ENCODE measurements at places on chromosomes 1 and 21. TPM values are rescaled to one million over a fixed set of nuclear protein-coding genes. Genes with fewer than 3 reads are reported as not detected.
A peak's percentile ranks its signal among the peaks of the same experiment; 100 is the strongest.

DNA sequence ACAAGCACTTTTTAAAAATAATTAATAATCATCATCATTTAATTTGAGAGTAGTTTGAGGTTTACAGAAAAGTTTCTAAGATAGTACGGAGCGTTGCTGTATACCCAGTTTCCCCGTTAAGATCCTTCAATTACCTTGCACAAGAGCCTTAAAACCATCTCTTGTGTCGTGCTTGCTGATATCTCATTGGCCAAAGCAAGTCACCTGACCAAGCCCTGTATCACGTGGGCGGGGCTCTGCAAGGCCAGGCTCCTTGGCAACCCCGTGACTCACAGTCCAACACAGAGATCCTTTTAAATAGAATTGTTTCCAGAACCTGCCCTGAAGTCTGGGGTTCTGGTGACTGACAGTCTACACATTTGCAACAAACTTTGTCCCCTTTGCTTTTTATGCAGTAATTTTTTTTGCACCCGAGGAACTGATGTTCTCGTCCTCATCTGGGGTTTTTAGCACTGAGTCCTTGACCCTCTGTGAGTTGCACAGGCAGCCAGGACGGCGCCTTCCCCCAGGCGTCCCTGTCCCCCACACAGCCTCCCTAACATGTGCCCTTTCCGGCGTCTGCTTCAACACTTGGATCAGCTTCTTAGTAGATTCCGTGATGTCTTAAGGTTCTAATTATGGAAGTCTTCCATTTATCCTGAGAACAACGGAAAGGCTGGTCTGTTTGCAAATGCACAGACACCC is 183.3 kb upstream of the TMEM51 start:
- peak; percentile 75 for DNase-seq

Gene TDRD10
- polyA plus RNA-seq, result 1.8 TPM

DNA sequence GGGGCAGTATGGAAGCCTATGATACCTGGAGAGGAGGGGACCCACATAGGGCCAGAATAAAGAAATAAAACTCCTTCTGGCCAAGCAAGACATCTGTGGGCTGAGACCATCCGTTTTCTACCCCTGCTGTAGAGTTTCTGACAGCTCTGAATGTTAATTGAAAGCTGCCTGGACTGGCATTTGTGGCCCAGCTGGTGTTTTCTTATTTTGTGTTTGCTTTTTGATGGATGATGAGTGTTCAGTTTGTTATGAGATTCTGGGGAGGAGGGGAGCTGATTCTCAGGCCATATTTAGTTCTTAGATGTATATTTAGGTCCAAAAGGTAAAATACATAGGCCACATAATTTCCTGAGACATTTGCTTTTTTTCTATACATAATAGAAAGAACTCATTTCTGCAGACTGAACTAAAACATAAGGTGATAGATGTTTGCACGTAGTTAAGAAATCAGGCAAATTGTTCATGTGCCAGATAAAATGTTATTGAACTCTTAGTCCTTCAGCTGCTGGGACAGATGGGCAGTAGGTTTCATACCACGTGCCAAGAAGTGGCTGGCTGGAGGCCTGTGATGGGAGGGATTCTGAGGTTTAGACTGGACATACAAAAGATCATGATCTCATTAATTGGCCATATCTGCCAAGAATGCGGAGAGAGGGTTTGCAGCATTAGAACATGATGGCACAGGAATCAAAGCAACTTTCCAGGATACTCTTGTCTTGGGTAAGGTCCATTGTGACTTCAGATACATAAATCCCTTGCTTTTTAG is 54.1 kb downstream of the DSCAM start:
- DNase-seq, result no peak

DNA sequence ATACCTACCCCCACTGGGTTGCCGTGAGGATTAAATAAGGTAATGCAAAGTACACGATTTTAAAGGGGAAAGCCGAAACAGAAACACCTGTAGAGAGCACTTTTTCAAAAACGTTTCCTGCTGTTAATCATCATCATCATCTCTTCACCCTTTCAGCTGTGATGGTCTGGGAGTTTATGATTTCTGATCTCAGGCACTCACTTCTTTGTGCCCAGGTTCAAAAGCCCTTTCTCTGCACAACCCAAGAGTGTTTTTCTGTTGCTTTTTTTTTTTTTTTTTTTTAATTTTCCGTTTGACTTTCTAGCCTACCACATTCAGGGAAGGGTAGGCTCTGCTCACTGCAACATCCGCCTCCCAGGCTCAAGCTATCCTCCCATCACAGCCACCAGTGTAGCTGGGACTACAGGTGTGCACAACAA is 936 bp upstream of the UBXN11 start:
- no peak for DNase-seq

Gene TSPEAR
- 0.55 TPM for polyA plus RNA-seq

DNA sequence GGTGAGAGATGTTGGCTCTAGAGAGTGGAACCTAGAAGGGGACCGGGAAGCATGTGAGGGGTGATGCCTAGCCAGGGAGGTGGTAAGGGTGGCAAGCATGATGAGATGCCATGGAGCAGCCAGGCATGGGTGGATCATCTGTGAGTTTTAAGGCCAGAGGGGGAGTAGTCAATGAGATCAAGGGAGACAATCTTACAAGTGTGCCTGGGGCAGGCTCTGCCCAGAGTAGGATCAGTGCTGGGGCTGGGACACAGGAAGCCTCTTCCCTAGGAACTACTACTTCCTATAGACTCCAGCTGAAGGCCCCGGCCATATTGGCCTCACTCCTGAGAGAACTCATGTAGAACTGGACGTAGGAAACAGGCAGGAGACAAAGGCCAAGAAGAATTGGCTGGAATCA is 192.4 kb upstream of the CSF3R start:
- DNase-seq, result no peak

Gene POTED
- polyA plus RNA-seq, result not detected

- no peak for DNase-seq
Observed at GRCh38 chr1:12177999-12178441, 11.2 kb downstream of the TNFRSF1B start.

Gene RGS7
- polyA plus RNA-seq, result 2.1 TPM

DNA sequence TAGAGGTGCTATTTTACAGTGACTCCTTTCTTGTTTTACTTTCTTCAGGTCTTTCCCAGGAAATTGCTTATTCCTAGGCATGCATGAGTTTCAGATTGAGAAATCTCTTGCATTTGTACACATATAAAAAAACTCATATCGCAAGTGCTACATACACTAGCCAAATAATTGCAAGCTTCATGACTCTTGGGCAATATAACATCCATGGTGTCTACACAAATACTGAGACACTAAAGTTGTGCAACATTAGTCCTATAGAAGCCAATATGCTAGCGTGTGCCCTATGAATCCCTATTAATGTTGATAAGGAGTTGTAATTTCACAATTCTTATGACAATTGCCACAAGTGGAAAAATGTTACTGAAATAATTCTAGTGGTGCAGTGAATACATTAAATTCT is 591.0 kb downstream of the ADGRL2 start:
- no peak for DNase-seq

GRCh38 chr1:111594306-111594693 is 25.3 kb upstream of the RAP1A start:
- no peak for DNase-seq

DNA sequence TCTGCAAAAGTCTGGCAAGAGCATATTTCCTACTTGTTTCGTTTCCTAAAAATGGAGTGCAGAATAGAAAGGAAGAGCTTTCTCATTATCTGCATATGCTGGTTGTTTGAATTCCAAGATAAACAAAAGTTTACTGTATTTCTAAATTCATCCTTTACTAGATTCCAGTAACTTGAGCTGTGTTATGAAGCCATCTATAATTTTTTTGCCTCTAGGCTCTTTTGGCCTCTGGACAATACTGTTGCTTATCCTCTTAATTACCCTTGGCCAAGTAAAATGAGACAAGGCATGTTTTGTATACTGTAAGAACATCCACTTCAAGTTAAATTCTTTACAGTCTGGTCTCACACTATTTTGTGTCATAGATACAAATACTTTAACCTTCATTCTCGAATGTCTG is 45.6 kb upstream of the HFM1 start:
- no peak for DNase-seq

- no peak for DNase-seq
Observed at GRCh38 chr1:188817814-188818213, 1659.8 kb downstream of the BRINP3 start.

Gene RIMS3
- 6.9 TPM for polyA plus RNA-seq

GRCh38 chr1:154682254-154682653 is 74.3 kb upstream of the ADAR start:
- no peak for DNase-seq

Gene TINAGL1
- 37.7 TPM for polyA plus RNA-seq

DNA sequence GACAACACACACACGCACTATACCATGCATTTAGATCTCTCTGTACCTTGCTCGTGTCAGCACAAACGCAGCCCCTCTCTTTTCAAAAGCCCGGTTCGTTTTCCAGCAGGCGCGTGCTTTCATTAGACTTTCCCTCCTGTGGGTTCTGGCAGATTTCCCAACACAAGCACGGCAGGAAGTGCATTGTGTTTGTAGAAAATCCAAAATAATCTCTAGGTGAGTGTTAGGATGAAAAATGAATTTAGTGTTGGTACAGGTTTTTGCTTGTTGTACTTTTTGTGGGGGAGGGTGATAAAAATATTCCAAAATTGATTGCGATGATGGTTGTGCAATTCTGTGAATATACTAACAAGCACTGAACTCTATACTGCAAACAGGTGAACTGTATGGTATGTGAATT is 54.1 kb upstream of the POFUT2 start:
- DNase-seq, result no peak

DNA sequence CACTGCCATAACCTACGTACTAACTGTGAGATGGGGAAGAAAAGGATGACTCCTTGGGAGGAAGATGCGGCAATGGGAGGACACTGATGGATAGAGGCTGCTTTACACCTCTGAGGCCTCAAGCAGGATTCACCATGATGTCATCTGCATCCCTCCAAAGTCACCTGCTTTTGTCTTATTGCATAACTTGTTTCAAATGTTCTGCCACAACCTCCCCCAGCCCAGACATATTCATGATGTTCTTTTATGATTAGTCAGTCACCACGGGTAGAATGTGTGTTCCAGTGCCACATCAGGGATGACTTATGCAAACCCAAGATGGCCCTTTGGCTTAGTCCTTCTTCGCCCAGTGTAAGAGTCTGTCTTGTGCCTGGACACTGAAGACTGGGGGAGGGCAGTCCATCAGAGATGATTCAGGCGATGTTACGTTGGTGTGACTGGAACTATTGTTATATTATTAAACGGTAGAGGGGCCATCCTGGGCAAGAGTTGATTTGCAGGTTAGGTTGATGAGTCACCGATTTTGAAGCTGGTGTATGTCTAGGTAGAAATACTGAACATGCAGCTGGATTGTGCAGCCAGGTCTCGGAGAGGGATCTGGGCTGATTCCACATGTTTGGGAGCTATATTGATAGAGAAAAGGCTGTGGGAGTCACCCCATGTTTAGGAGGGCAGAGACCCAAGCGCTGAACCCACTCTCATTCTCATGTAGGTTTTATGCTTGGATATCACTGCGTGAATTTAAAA is 32.6 kb downstream of the RYR2 start:
- no peak for DNase-seq

DNA sequence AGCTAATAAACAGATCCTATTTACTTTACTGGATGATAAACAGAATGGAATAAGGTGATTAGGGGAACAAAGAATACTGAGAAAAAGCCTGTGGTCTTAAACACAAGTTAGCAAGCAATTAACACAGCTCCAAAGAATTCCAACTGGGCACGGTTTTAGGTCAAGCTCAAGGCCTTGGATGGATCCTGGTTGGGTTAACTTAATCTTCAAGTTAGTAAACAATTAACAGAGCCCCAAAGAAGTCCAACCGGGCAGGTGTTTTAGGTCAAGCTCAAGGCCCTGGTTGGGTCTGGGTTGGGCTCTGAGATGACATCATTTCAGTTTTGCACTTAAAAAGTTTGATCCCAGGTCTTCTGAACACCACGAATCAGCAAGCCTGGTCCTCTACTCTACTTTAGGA is 1086.3 kb upstream of the TMPRSS15 start:
- DNase-seq, result no peak

DNA sequence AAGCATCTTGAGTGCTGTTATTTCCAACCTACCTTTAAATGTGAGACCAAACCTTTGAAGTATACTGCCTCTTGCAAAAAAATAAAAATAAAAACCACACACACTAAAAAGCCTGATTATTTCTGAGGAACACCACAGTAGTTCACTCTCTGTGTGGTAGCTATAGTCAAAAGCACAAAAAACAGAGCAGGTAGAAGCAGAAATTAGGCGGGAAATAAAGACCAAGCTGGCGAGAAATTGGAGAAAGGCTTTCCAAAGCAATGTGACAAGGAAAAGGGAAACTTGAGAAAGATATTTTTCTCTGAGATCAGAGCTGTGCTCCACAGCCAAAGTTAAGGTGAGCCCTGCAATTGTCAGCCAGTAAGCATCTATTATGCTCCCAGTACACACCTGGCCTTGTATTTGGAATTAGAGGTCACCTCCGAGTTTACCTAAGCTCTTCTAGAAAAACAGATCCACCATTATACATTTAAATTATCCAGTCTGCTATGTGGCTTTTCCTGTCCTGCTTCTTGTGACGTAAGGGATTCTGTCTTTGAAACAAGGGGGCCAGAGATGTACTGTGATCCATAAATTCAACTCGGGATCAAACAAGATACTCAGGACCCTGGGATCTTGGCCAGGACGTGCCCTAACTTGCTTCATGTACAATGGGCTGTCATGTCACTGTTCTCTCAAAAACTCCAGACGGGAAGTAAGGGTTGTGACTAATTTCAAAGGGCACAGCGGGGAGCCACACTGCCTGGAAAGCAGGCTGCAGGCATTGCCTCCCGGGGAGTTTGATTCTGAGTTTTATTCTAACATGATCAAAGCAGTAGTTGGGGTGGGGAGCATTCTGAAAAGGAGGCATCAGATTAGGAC is 39.8 kb upstream of the RAB4A start:
- no peak for DNase-seq

- DNase-seq, result peak; percentile 85
Observed at GRCh38 chr1:31705080-31705866, 1.5 kb upstream of the COL16A1 start.

GRCh38 chr1:76843821-76844464 is 23.3 kb upstream of the ST6GALNAC5 start:
- no peak for DNase-seq

DNA sequence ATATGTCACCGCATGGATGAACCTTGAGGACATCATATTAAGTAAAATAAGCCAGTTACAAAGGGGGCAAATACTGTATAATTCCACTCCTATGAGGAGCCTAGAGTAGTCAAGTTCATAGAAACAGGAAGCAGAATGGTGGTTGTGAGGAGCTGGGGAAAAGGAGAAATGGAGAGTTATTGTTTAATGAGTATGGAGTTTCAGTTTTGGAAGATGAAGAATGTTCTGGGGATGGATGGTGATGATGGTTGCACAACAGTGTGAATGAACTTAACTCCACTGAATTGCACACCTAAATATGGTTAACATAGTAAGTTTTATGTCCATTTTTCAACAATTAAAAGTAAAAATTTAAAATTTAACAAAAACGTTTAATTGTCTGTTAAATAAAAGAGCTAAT is 220.9 kb upstream of the JUN start:
- DNase-seq, result no peak

Gene RRP15
- polyA plus RNA-seq, result 12.0 TPM

Gene COL9A2
- 11.0 TPM for polyA plus RNA-seq

DNA sequence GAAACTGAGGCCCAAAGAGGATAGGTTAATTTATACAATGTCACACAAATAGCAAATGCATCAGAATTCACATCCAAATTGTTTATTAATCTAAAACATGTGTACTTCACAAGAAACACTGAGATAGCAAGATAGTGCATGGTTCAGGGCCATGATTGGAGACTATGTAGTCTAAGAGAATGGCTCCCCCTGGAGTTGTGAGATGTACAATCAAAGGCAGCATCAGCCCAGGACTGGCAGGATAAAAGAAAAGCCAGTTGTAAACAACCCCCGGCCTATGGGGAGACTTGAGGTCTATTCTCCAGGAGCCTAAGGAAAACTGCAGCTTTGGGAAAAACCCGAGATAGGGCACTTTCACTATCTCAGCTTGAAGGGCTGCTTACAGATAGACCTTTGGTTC is 511.0 kb downstream of the OMA1 start:
- DNase-seq, result peak; percentile 36

Gene FCER1G
- polyA plus RNA-seq, result 35.9 TPM
